Activated CD4-positive, alpha-beta T cell treated with anti-CD3 and anti-CD28 coated beads, Interleukin-2, amount 10 ng/mL, durations not matched to agents 7 days and 5 days (primary cell): ENCODE measurements at places on chromosomes 11 and 22. TPM values are rescaled to one million over a fixed set of nuclear protein-coding genes. Genes with fewer than 3 reads are reported as not detected.

HEPHL1 gene
- total RNA-seq, result not detected

NCAPH2 gene
- 110 TPM for total RNA-seq

SEC14L6 gene
- total RNA-seq, result not detected

GRCh38 chr11:26930518-26931247 lies 63.2 kb upstream of the FIBIN start:
- H3K27ac ChIP-seq, result no peak overlapping the region
- no peak for DNase-seq
- H3K4me3 ChIP-seq, result no peak overlapping the region
- no peaks in the 10 kb centered on the region for H3K36me3 ChIP-seq

GRCh38 chr11:69416762-69417698 lies 64.4 kb upstream of the LINC01488 start:
- H3K4me3 ChIP-seq, result no peak overlapping the region
- peaks cover 9% of the 10 kb centered on the region for H3K27me3 ChIP-seq
- DNase-seq, result no peak
- H3K4me1 ChIP-seq, result no peaks in the 10 kb centered on the region

GRCh38 chr11:10599388-10600175 lies 31.1 kb upstream of the LYVE1 start:
- H3K4me1 ChIP-seq, result peaks cover 4% of the 10 kb centered on the region
- no peak for DNase-seq
- H3K27ac ChIP-seq, result no peak overlapping the region
- H3K36me3 ChIP-seq, result no peaks in the 10 kb centered on the region

DNA sequence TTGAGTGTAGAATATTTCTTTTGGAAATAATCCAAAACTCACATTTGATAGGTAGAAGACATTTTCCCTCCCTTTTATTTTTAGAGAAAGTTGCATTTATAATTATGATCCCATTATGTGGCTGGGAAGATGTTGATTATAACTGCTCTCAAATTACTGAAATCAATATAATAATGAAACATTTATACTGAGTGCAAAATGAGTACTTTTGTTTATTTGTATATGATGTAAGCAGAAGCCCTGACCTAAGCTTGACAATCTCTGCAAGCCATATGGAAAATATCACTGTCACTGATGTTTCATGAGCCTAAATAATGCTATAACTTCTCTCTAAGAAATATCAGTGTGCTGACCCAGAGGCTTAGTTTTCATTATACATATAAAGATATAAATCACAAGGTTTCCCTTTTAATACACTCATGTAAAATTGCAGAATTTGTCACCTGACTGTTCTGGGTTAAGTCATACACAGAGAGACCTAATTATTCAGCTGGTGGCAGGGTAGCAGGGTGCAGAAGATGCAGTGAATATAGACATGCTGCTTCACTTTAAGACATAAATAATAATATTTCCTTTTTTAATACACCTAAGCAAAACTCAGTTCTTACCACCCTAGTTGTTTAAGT lies 99.2 kb downstream of the BBOX1 start:
- DNase-seq, result no peak
- no peak overlapping the region for H3K4me3 ChIP-seq
- no peak overlapping the region for H3K27ac ChIP-seq
- H3K4me1 ChIP-seq, result no peaks in the 10 kb centered on the region
- no peaks in the 10 kb centered on the region for H3K36me3 ChIP-seq
- no peaks in the 10 kb centered on the region for H3K27me3 ChIP-seq
